Activated naive CD8-positive, alpha-beta T cell treated with anti-CD3 and anti-CD28 coated beads for 36 hours (primary cell): ENCODE measurements at places on chromosomes 3 and 15.
A peak's percentile ranks its signal among the peaks of the same experiment; 100 is the strongest.

DNA sequence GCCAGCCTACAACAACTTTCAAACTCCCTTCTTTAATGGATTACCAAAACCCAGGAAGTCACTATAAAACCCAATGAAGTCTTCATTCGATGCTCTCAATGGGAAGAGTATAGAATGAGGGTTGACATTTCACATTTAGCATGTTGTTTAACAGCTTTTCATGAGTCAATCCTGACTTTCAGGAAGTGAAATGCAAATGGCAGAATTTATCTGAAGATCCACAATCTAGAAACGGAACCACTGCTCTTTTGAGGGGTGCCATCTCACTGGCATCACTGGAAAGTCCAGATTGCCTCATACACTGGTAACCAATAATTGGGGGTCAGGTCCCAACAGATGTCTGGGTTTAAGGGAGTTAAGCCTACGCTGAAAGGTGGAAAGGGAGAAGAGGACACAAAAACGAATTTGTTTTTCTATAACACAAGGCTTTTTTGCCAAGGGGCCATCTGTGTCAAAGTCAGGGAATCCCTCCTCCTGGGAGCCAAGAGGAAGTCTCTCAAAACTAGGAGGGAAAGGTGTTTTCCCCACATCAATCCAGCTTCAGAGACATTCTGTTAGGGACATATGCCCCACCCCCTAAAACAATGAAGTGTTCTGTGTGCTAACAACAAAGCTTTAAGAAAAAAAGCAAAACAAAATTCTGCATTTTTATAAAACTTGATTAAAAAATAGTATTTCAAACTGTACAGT lies 12.0 kb upstream of the ATP1B3 start:
- DNase-seq: no peak

GRCh38 chr3:187012609-187013051 lies 82.3 kb downstream of the ST6GAL1 start:
- peak; percentile 53 for DNase-seq

GRCh38 chr15:56984681-56985481 lies 66.4 kb downstream of the TCF12 start:
- DNase-seq: no peak

GRCh38 chr3:101151286-101151913 lies 158.2 kb upstream of the ABI3BP start:
- no peak for DNase-seq

GRCh38 chr3:66593978-66594377 lies 93.2 kb upstream of the LRIG1 start:
- no peak for DNase-seq

DNA sequence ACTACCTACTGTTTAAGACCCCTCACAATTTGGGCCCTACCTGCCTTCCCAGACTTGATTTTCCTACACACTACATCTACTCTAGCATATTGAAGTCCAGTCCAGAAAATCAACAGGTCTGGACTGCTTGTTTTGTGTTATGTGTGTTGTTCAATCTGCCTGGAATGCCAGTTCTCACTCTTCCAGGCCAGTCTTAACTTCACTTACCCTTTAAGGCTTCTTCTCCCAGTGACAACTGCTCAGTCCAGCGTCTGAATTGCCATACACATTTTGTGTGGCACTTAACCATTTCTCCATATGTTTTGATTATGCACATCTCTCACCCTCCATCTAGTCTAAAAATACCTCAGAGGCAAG lies 1.1 kb downstream of the TICRR start:
- DNase-seq: no peak

GRCh38 chr3:126111126-126111551 lies 27.2 kb upstream of the SLC41A3 start:
- no peak for DNase-seq

GRCh38 chr3:102233881-102234280 lies 200.9 kb upstream of the ZPLD1 start:
- no peak for DNase-seq

DNA sequence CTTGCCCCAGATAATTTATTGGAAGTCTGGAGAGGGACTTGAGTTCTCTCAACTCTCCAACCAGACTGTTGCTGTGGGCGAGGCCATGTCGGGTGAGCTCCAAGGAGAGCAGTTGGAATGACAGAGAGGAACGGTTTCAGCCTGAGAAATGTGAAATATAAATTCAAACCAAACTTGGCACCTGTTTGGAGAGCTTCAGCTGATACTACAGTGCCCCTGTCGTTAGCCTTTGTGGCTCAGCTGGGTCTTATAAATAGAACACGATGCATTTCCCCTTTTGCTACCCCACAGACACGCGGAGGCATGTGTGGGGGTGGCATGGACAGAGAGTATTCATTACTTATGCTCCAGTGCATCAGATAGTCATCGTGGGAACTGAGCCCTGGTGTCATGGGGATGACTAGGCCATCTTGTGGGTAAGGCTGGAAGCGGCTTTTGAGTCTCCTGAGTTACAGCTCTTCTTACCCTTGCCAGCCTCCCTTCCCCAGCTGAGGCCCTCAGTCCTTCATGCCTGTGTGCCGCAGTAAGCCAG lies 15.6 kb downstream of the SMAD3 start:
- peak; percentile 48 for DNase-seq

DNA sequence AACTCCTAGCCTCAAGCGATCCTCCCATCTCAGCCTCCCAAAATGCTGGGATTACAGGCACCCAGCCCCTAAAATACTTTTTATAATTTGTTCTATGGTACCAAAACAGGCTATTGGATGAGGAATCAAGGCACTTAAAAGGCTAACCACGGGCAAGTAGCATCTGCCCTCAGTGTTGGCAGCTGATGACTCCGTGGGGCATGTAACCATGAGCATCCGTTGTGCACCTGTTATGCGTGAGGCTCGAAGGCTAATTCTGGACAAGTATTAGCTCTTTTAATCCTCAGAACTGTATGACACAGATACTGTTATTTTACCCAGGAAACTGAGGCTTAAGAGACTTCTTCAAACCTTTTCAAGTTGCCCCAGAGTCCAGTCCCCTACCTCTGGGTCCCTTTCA lies 10.2 kb downstream of the WDR73 start:
- DNase-seq: no peak

DNA sequence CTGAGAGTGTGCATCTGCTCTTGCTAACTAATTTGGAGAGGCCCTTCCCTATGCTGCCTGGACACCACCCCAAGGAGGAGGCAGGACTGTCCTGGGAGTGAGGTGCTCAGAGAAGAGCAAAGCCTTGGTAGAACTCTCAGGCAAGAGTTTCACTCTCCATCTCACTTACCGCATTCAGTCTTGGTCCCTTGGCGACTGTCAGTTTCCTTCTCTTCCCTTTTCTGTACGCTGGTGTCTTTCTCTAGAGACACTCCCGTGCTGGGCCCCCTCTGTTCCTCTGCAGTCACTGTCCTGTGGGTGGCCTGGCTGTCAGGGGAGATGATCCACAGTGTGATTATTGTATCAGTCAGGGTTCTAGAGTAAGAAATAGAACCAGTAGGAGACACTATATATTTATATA lies 44.0 kb downstream of the IDH2 start:
- DNase-seq: no peak

DNA sequence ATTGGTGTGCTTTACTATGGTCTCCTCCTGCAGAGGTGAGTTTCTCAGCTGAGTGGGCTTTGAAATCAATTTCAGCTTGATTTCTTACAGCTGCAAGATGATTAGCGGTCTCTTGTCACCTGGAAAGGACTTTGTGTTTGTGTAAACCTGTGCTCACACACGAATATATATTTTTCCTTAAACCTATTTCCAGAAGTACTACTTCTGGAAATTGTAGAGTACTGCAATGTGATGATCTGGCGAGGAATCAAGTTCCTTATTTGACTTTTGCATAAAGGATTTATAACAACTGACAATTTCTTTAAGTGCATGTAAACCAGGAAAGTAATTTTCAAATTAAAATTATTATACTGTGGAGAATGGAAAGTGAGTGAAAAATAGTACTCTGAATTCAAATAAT lies 2.1 kb downstream of the MCTP2 start:
- DNase-seq: no peak

DNA sequence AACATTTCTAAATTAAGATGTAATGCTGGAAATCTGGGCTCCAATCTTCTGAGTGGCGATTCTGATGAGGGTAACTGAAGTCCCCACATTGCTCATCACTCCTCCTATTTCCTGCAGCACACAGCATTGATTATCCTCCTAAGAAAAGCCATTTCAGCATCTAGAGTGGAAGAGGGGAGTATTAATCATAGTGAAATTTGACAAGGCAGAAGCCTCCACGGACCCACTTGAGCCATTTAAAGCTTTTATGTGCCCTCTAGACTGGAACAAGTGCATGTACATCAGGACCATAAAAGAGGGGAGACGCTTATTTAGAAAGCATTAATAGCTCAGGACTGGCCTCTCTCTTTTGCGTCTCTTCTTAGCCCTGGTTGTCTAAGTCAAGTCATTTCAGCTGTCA lies 25.8 kb downstream of the AQP9 start:
- no peak for DNase-seq

GRCh38 chr3:69425249-69425648 lies 39.4 kb upstream of the FRMD4B start:
- DNase-seq: peak; percentile 21

DNA sequence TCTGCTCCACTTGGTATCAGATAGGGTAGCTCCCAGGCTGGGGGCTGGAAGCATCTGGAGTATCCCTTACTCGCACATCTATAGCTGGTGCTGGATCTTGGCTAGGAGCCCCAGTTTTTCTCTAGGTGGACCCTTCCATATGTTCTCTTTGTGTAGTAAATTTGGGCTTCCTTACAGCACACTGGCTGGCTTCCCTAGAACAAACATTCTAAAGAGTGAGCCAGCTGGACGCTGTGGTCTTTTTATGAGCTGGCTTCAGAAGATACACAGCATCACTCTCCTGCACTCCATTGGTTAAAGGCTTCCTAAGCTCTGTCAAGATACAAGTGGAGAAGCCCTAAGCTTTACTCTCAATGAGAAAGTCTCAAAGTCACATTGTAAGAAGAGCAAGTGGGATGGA lies 322.1 kb downstream of the WDR72 start:
- no peak for DNase-seq

DNA sequence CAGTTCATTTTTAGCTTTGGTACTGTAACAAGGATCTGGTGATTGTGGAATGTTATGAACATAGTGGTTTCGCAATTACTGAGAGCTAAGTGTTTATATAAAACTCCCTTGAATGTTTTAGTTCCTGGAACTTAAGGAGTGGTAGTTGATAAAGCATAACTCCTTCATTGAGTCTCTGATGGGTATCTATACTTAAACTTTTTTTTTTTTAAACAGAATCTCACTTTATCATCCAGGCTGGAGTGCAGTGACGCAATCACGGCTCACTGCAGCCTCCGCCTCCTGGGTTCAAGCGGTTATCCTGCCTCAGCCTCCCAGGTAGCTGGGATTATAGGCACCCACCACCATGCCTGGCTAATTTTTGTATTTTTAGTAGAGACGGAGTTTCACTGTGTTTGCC lies 11.3 kb downstream of the PRKCI start:
- DNase-seq: no peak

- DNase-seq: no peak
Measured at GRCh38 chr3:178505832-178506231, 30.4 kb upstream of the KCNMB2 start.

GRCh38 chr3:17195192-17195611 lies 310.4 kb downstream of the PLCL2 start:
- DNase-seq: no peak

DNA sequence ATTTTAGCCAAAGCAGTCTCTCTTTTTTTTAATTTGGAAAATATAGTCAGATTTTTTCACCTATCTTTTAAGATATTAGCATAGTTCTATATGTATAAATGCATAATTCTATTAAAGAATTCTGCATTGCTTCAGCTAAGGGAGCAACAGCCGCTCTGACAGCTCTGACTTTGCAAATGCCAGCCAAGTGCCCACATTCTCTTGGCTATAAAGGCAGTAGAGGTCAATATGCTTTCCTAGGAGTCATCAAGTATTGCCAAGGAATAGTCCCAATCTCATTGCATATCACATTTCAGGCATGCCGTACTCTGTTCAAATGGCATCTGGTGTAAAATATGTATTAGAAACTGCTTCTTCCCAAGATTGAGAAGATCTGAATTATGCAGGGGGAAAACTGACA lies 161.4 kb downstream of the RPLP1 start:
- DNase-seq: no peak

GRCh38 chr15:31304751-31305365 lies 21.8 kb upstream of the KLF13 start:
- no peak for DNase-seq

DNA sequence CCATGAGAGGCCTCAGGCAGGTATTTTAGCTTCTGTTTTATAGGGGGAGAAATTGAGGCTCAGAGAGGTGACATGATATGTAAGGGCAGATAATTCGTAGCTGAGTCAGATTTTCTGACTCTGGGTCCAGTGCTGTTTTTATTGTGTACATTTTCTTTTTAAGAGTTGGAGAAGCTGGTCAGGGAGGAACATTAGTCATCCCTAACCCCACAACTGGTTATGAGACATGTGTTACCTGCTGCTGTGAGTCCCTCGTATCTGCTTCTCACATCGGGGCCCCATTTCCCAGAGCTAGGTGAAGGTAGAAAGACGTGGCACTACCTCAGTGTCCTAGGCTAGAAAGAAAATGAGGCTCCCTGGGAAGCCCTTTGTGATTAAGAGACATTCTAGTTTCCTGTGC lies 28.6 kb downstream of the GALNT15 start:
- no peak for DNase-seq

GRCh38 chr3:70488816-70489215 lies 176.4 kb upstream of the MDFIC2 start:
- no peak for DNase-seq

DNA sequence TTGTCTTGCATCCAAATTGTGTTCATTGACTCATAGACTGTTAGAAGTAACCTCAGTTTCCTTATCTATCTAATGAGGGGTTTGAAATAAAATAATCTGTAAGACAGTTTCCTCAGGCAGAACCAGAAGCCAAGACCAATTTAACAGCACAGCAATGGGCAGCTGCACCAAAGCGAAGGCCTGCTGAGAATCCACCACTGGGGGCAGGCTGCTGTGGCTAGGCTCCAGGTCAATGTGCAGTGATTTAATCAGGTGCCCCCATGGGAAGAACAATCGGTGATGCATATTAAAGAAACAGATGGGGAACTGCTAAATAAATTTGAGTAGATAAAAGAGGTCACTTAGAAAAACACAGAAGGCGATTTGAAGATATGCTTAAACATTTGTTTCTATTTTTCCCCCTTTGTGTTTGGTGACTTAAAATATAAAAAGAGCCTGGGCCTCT lies 28.0 kb upstream of the TMOD3 start:
- DNase-seq: no peak

- DNase-seq: peak; percentile 50
Measured at GRCh38 chr3:112973325-112974177, 1.4 kb downstream of the CD200R1 start.
